ENCODE measurements at places on chromosomes 6 and 20.

GRCh38 chr6:89024456-89024855 is 56.1 kb upstream of the PNRC1 start:
- DNase-seq: no peak

DNA sequence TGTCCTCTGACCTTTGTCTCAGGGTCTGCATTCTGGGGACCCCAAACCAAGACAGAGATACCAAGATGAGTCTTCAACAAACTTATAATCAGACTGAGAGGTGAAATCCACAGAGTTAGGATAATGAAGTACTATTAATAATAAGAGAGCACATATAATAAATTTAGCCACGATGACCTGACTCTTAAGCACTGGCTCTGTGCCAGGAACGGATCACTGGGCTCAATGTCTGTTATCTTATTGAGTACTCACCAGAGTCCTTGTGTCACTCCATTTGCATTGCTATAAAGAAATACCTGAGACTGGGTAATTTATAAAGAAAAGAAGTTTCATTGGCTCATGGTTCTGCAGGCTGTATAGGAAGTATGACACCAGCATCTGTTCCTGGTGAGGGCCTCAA is 18.9 kb upstream of the ITPR3 start:
- DNase-seq: peak; percentile 68

GRCh38 chr6:130026859-130027258 is 8.5 kb downstream of the L3MBTL3 start:
- no peak for DNase-seq

GRCh38 chr20:6686171-6686570 is 81.3 kb upstream of the BMP2 start:
- DNase-seq: no peak

DNA sequence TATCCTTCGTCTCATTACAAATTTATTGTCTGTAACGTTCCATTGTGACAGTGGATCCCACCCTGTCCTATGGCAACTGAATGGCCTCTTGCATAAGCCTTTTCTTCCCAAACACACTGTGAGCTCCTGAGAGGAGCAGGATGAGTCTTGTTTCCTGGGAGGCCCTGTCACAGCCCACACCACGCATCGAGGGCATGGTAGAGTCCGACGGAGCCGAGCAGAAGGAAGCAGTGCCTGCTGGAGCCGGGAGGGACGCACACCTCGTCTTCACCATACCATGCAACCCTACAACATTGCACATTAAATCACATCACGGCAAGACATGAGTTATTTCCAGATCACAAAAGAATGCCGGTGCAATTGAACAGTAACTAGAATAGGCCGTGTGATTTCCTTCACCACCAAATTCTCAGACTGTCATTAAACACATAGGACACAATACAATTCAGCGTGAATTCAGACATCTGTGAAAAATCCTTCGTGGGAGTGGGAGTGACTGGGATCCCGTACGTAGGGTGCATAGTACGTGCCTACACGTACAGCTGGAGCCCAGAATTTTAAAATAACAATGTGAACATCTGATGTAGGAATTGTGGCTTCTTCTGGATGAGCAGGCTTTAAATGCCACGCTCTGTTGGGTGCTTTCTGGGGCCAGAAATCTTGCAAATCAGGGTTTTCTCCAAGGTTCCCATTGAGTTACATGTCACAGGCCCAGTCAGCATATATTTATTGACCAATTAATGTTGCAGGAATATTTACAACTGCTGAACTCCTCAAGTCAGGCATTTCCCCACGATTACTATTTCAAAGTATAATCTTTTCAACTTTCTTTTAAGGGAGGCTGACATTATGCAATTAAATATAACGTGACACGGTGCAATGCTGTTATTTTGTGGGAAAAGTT is 201.8 kb downstream of the TTLL2 start:
- no peak for DNase-seq

Data from hematopoietic multipotent progenitor cell treated with erythropoietin and hydrocortisone succinate and interleukin-3 and kit ligand, for 6 days (in vitro differentiated cells).